ENCODE measurements at places on chromosomes 2 and 18.

DNA sequence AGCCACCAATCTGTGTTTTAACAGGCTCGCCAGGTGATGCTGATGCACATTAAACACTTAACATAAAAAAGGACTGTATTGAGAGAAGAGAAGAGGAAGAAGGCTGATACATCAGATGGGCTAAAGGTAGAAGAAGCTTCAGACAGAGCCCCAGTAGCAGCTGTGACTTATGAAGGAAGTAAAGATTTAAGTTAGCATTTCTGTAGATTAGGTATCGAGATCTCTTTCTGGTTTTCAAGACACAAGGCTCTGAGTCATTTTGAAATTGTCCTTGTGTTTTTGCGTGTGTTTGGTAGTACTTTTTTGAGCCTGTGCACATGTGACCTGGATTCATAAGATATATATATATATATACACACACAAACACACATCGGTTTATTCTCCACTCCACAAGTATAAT, 40.6 kb upstream of the GCFC2 start:
- no peak for DNase-seq

DNA sequence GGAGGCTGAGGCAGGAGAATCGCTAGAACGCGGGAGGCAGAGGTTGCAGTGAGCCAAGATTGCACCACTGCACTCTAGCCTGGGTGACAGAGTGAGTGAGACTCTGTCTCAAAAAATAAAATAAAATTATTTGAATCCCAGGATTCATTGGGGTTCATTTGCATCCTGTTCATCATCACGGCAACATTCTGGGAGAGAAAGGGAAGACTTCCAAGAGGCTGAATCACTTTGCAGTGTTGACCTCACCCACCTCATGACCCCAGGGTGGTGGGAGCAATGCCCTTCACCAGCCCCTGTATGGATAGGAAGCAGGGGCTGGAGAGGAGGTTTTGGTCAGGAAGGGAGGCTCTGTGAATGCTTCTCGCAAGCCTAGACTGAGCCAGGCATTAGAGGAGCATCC, 195.6 kb downstream of the CTIF start:
- DNase-seq = no peak

DNA sequence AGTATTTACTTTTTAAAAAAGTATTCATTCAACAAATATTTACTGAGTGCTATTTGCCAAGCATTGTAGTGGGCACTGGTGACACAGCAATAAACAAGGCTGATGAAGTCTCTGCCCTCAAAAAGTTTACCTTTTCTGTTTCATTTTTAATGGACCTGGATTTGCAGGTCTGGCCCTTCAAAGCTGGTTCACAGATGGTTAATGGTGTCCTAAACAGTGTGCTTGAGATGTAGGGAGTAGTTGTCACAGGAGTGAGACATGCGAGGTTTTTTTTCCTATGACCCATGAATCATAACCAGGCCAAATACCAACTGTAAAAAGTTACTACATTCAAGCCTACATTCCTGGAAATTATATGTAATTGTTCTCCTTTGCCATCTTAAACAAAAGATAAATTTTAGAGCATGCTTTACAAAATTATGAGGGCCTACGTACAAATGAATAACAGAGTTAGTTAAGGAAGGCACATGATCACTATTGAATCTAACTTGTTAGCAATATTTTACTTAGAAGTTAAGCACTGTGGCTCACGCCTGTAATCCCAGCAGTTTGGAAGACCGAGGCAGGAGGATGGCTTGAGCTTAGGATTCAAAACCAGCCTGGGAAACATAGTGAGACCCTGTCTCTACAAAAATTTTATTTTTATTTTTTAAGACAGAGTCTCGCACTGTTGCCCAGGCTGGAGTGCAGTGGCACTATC, 223.9 kb downstream of the MBD5 start:
- no peak for DNase-seq

DNA sequence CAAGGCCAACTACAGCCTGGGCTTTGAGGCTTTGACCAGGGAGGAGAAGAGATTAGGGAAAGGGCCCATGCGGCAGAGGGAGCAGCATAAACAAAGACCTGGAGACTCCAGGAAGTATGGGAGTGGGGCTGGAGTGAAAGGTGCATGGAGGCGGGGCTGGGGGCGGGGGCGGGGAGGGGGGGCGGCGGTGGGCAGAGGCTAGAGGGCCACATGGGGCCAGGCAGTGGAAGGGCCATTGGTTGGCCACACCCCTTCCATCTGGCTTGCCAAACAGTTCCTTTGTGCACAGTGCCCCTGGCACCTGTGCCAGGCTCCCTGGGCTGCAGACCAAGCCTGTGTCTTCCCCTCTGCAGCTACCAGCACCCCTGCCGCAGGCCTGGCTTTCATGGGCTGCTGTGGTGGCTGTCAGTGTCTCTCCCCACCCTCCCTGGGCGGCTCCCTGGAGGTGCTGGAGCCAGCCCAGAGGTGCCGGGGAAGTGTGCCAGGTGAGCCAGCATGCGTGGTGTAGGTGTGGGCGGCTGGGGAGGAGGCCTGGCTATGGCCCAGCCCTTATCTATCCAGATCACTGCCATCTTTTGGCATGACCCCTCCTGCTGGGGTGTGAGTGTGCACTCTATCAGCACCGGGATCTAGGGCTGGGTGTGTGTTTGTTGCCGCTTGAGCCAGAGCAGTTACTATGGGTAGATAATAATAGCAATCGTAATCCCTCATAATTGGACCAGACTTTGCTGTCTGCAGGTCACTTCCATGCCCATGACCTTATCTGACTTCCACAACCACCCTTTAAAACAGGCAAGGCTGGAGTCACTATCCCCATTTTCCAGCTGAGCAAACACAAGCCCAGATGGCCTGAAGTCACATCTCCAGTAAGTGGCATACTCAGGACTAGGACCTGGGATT, 30.5 kb downstream of the DNMT3A start:
- no peak for DNase-seq

DNA sequence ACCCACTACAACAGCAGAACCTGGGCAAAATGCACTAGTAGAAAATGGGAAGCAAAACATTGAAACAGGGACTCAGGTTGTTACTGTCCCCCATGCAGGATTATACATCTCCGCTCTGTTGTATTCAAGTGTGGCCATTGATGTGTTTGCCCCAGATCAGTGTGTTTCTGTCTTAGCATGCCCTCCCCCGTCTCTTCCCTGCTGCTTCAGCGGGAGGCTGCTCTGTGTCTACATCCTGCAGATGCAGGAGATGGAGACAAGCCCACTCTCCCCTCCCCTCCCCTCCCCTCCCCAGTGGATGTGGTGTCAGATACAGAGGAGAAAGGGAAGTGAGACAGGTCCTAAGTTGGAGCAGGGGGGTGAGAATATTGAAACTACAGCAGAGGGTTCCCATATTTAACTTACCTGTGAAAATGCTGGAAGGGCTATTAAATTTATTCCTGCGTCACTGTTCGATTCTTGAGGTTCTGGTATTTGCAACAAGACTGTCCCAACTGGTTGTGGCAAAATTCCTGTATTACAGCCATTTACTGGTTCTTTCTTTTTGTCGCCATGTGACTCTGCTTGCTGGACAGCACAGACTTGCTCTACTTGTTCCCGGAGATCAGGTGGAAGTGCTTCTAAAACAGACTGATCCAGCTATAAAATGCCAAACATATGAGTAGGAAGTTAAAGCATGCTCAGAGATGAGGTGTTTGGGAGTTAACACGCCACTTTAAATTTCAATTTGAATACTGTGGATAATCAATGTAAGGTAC, 67.0 kb downstream of the EIF5B start:
- DNase-seq = no peak

- no peak for DNase-seq
Observed at GRCh38 chr2:77713412-77713811, 191.2 kb upstream of the LRRTM4 start.

DNA sequence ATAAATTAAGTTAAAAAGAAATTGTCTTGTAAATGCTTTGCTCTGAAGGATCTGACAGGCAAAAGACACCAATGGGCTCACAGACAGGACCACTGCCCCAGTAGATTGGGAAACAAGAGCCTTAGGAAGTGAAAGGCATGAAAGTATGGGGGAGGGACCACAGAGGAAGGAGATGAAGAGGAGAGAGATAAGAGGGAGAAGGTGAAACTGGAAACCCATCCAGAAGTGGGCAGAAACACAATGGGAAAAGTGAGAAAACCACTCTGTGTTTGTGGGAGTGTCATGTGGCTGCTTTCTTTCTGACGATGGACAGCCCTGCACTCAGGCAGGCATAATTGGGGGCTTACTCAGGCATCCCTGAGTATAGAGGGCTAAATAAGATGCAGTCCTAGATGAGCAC, 101.5 kb upstream of the STON1 start:
- DNase-seq = no peak

- DNase-seq = no peak
Observed at GRCh38 chr2:36677996-36678605, 18.4 kb upstream of the VIT start.

- no peak for DNase-seq
Observed at GRCh38 chr2:73028841-73029240, 42.7 kb downstream of the SFXN5 start.

GRCh38 chr18:8450898-8451665, 158.2 kb upstream of the RAB12 start:
- no peak for DNase-seq

DNA sequence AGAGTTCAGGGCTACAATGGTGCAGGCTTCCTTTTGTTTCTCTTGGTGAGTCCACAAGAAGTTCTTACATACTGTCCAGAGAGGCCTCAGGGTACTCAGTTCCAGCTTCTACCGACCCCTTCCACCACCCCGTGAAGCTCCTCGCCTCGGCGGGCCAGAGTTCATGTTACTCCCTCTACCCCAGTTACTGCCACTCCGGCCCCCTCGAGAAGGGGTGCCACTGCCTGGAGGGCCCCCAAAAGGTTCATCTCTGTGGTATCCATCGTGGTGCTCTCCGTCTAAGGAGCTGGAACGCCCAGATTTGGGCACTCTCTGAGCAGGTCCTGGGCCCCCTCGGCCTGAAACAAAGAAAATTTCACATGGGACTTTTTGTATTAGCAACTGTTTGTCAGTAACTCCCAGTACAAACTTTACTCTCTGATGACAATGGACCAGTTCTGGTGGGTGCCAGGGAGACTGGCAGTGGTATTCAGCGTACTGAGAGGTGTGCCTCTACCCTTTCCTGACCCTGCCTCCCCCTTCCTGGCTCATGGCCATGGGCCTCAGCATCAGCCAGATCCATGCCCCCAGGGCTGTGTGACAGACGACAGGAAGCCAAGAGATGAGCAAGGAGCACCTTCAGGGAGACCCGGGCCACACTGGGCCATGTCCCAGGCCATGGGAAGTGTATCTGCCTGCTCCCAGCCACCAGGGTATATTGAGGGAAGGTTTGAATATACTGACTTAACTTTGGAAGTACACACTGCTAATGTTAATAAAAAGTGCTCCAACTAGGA, 5.1 kb downstream of the SFT2D3 start:
- DNase-seq = no peak

All from activated naive CD4-positive, alpha-beta T cell (primary cell).